ENCODE measurements at places on chromosomes 5 and 9. TPM values are rescaled to one million over a fixed set of nuclear protein-coding genes. Genes with fewer than 3 reads are reported as not detected.
A peak's percentile ranks its signal among the peaks of the same experiment; 100 is the strongest.

- H3K4me3 ChIP-seq = no peak overlapping the region
- no peaks in the 10 kb centered on the region for H3K27me3 ChIP-seq
- H3K36me3 ChIP-seq = no peaks in the 10 kb centered on the region
- no peak overlapping the region for H3K27ac ChIP-seq
- no peaks in the 10 kb centered on the region for H3K4me1 ChIP-seq
Observed at GRCh38 chr5:167425161-167425560, 866.3 kb upstream of the WWC1 start.

GRCh38 chr5:154118893-154119336 is 71.6 kb upstream of the GALNT10 start:
- no peaks in the 10 kb centered on the region for H3K27me3 ChIP-seq
- H3K4me3 ChIP-seq = no peak overlapping the region
- no peaks in the 10 kb centered on the region for H3K36me3 ChIP-seq
- DNase-seq = no peak
- no peaks in the 10 kb centered on the region for H3K4me1 ChIP-seq
- H3K27ac ChIP-seq = no peak overlapping the region

- no peaks in the 10 kb centered on the region for H3K4me1 ChIP-seq
- H3K27ac ChIP-seq = no peak overlapping the region
- H3K27me3 ChIP-seq = no peaks in the 10 kb centered on the region
- no peaks in the 10 kb centered on the region for H3K36me3 ChIP-seq
- H3K4me3 ChIP-seq = no peak overlapping the region
- no peak for DNase-seq
Observed at GRCh38 chr5:57937501-57938173, 455.0 kb upstream of the ACTBL2 start.

GRCh38 chr9:84856181-84856632 is 186.7 kb downstream of the NTRK2 start:
- no peak for DNase-seq
- no peak overlapping the region for H3K27ac ChIP-seq
- H3K27me3 ChIP-seq = no peaks in the 10 kb centered on the region
- H3K4me3 ChIP-seq = no peak overlapping the region
- H3K36me3 ChIP-seq = no peaks in the 10 kb centered on the region

DNA sequence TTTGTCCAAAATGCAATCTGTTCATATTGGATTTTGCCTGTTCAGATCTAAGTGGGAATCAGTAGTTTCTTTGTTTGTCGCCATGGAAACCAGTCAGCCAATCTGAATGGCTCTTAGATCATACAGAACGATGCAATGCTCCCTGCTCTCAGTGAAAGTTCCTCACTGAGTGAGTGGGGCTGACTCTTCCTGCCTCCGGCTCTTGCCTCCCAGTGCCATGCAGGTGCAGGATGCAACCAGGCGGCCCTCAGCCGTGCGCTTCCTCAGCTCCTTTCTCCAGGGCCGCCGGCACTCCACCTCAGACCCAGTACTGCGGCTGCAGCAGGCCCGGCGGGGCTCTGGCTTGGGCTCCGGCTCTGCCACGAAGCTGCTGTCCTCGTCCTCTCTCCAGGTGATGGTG is at the start of gene PTPDC1:
PTPDC1 (plus strand) TSS at position 151 of the 400 bp plus-strand sequence; CDS start at position 218, 67 bp downstream.
- H3K36me3 ChIP-seq = peaks cover 7% of the 10 kb centered on the region
- no peak within 1 kb of the TSS for H3K27ac ChIP-seq
- H3K4me1 ChIP-seq = peaks cover 18% of the 10 kb centered on the region
- no peak for DNase-seq

DNA sequence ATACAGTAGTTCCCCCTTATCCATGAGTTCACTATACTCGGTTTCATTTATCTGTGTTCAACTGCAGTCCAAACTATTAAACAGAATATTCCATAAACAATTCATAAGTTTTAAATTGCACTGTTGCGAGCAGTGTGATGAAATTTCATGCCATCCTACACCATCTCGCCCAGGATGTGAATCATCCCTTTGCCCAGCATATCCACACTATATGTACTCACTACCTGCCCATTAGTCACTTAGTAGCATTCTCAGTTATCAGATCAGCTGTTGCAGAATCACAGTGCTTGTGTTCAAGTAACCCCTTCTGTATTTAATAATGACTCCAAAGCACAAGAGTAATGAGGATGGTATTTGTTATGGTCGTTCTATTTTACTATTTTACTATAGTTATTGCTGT is 51.5 kb downstream of the SHOC1 start:
- no peak overlapping the region for H3K4me3 ChIP-seq
- peaks cover 18% of the 10 kb centered on the region for H3K4me1 ChIP-seq
- H3K36me3 ChIP-seq = no peaks in the 10 kb centered on the region
- DNase-seq = no peak

- H3K27ac ChIP-seq = no peak overlapping the region
- DNase-seq = no peak
- no peak overlapping the region for H3K4me3 ChIP-seq
- H3K36me3 ChIP-seq = no peaks in the 10 kb centered on the region
Observed at GRCh38 chr5:54324651-54325271, 14.4 kb upstream of the ARL15 start.

- no peak overlapping the region for H3K4me3 ChIP-seq
- H3K27me3 ChIP-seq = no peaks in the 10 kb centered on the region
- H3K4me1 ChIP-seq = peaks cover 12% of the 10 kb centered on the region
Observed at GRCh38 chr9:21919377-21920362, 74.5 kb downstream of the CDKN2A start.

DNA sequence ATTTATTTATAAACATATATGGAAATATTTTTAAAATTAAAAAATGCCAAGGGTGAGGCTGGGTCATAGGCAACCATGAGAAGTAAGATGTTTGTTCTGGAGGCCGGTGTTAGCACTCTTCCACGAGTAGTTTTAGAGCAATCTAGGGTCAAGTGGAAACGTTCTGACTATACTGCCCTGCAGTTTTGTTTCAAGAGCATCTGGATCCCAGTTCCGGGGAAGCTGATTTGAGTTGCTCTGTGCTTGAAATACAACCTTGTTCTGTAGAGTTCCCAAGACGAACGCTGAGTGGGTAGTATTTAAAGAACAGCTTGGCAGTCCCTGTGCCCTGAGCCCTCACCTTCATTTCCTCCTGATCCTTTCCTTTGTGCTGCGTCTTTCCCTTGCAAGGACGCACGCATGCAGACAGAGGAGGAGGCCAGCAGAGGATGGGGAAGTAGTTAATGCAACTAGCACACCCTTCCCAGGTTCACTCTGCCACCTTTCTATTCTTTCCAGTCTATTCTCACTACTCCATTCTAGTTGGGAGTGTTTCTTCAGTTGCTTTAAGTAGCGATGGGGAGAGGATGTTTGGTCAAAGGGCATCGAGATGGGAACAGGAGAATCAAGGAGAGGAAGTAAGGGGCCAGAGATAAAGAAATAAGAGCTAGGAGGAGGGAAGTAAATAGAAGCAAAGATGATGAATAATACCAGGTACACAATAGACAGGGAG is 68.3 kb upstream of the ZSWIM6 start:
- H3K27me3 ChIP-seq = no peaks in the 10 kb centered on the region
- no peaks in the 10 kb centered on the region for H3K36me3 ChIP-seq
- peak overlapping the region; percentile 6 for H3K27ac ChIP-seq

NFIB gene
- 30.1 TPM for total RNA-seq

FCHO2 gene
- 46.1 TPM for total RNA-seq

TMEM174 gene
- total RNA-seq = not detected
